ENCODE measurements at places on chromosomes 2 and 18.
A peak's percentile ranks its signal among the peaks of the same experiment; 100 is the strongest.

- DNase-seq, result no peak
Observed at GRCh38 chr18:48080546-48080945, 150.1 kb upstream of the SMAD2 start.

GRCh38 chr2:164146441-164146840 lies 410.6 kb upstream of the FIGN start:
- no peak for DNase-seq

DNA sequence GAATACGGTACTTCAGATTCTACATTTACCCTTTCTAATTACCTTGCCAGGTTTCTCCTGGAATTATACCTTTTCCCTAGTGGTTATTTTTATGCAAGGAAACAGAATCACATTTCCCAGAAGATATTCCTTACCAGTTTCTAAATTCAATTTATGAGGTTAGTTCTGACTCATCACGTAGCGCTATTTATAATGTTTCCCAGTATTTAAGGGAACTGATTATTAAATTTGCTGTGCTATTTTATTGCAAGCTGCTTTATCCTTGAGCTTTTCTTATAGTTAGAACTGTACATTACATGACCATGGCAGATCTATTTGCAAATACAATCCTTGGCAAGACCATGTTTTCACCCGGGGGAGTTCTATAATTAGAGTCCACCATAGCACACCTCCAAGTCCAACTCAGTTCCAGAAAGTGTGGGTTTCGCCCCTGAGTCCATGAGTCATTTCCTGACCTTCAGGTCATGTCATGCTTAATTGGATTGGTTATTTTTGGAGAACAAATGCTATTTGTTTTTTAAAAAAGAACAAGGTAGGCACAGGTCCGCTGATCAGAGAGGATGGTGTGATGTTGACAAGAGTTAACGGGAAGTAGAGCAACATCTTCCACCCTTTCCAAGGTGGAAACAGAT lies 126.6 kb downstream of the ZNF532 start:
- no peak for DNase-seq

- DNase-seq, result no peak
Observed at GRCh38 chr2:236541008-236541562, 28.5 kb upstream of the ACKR3 start.

GRCh38 chr2:31365834-31366505 lies 48.6 kb downstream of the XDH start:
- no peak for DNase-seq

DNA sequence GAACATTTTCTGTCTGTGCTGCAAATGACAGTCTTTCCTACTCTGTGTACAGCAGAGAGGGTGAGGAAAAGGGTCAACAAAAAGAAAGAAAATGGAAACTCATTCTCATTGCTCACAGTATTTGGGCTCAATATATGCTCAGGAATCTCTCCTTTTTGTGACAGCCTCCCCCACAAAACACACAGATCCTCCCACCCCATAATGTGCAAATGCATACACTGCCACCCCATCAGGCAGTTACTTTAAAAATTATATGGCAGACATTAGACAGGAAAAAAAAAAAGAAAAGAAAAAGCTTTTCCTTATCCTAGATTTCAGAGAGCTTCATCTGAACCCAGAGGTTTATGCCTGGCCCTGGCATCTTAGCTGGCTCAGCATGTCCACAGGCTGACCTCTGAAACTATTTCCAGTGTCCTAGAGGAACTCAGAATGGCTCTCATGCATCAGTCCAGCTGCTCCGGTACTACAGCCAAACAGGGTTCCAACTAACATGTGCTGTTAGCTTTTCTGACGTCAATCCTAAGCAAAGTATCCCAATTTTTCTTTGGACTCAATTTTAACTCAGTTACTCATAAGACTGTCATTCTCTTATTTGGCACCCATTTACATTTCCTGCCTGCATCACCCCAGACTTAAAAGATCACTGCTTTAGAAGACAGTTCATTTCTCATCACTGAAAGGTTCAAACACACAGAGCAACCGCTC lies 105.9 kb downstream of the RBMS1 start:
- no peak for DNase-seq

- DNase-seq, result no peak
Observed at GRCh38 chr2:239778042-239778851, 246.9 kb downstream of the NDUFA10 start.

- no peak for DNase-seq
Observed at GRCh38 chr18:23032030-23032582, 99.0 kb downstream of the RBBP8 start.

DNA sequence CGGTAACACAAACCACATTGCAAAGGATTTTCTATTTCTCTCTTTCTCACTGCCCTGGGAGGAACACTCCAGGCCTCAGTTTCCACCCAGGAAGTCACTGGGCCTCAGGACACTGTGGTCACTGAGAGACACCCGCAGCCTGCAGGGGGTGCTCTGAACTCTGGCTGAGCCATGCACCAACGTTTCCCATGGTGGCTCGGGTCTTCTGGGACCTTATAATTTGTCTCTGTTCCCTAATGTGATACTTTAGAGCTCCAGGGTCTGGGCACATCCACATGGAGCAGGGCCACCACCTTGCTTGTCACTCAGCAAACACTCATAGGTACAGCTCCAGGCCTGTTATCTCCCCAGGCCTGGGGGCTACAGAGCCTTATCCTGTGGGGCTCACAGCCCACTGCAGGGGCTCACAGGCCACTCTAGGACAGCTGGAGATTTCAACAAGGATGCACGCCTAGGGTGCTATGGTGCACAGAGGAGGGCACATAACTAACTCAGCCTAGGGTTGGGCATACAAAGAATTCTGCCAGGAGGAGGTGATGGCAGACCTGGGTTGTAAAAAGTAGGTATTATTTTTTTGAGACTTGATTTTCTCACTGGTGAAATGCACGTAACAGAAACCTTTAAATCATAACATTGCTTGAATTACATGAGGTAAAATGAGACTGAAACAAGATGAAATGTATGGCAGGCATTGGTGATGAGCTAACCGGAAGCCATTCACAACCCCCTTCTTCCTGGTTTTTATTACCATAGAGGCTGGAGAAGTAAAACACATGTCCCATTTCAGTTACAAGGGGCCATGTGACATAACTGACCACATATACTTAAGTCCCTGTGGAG lies 3.0 kb upstream of the HS1BP3 start:
- DNase-seq, result no peak

DNA sequence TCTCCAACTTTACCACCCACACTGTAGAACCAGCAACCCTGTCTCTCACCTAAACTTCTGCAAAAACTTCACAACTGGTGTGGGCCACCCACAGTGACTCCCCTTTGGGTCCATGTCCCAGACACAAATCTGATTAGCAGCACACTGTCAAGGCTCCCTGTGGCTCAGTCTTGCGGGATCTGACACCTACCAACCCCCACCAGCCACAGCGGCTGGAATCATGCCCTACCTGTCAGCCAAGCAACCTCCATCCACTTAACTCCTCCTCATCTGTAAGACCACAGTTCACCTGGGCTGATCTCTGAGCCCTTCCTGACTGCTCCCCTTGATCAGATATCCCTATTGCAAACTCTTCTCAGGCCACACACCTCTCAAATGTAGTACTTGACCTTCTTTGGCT lies 14.6 kb downstream of the TCF4 start:
- DNase-seq, result no peak

DNA sequence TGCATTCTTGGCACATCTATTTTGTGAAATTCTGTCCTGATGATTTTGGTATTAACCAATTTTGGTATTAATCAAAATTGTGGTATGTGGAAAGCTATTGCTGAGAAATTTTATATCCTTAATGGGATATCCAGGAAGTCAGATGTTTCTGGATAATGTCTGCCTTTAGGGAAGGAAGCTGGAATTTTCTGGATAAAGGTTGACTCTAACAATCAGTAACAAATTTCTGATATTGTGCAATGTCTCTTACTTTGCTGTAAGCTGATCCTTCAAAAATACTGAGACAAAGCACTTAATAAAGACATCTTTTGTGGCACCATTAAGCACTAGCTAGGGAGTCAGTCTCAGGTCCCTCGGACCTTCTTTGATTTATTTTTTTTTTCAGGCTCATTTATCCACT lies 100.8 kb upstream of the UGP2 start:
- no peak for DNase-seq

GRCh38 chr2:107589079-107589491 lies 237.6 kb upstream of the RGPD4 start:
- no peak for DNase-seq

- DNase-seq, result peak; percentile 24
Observed at GRCh38 chr2:189287982-189288521, 108.5 kb upstream of the COL5A2 start.

- DNase-seq, result peak; percentile 58
Observed at GRCh38 chr2:102251042-102251848, 60.1 kb upstream of the IL1RL1 start.

GRCh38 chr2:233442028-233442310 lies 87.7 kb downstream of the DGKD start:
- DNase-seq, result no peak

GRCh38 chr2:199955007-199955338 lies 318 bp downstream of the TYW5 start:
- DNase-seq, result no peak

DNA sequence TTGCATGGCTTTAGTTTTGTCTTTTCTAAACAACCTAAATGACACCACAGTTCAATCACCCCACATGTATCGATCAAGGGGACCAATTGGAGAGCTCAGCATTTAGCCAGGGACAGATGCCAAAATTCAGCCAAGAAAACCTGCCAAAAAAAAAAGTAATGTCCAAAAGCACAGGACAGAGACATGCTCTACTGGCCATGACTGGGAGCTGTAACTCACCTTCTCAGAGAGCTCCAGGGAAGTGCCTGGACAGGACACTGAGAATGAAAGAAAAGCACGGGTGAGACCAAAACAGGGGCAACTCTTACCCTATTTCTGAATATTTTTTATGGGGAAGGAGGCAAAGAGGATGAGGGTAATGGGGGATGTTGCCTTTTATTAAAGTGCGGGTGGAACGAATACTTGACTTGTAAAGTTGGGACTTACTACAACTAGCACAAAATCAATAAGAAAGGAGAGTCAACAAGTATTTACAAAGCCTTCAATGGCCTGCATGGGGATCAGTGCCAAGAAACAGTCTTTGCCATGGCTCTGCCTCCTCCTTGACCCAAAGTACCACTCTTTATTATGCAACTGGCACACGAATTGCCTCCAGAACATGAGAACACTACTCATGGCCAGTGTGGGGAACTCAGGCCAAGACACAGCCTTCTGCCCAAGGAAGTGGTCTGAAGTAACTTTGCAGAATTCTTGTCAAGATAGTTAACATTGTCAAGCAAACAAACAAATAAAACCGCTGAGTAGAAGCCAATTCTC lies 72.9 kb upstream of the HK2 start:
- DNase-seq, result no peak

DNA sequence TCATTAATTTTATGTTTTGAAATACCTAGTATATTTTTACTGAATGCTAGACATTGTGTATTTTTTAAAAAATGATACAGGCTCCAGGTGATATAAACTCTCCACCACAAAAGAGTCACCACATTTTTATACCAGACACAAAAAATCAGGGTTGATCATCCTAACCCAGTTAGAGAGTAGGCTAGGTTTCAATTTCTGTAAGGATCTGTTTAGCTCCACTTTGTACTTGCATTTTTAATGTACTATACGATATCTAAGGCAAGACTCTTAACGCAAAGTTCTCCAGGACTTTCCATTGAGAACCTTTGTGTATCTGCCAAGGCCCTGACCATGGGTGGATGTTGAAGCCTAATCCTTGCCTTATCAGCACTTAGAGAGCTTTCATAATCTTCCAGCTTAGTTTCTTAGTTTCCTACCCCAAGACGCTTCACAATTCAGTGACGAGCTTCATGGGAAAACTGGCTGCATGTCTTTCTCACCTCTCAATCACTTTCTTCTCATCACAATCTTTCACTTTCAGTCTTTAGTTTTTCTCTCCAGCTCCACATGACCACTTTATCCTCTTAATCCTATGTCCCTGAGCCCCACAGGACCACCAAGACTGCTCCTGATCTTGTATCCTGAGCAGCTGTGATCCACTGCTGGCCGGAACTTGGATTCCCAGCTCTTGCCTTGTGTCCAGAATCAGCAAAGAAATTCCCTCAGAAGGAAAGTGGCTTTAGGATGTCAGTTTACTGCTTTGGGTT lies 635.8 kb downstream of the RNF144A start:
- no peak for DNase-seq

- no peak for DNase-seq
Observed at GRCh38 chr2:41062336-41062735, 610.4 kb upstream of the SLC8A1 start.

GRCh38 chr2:53235836-53236582 lies 531.6 kb upstream of the CHAC2 start:
- no peak for DNase-seq

- no peak for DNase-seq
Observed at GRCh38 chr2:2933426-2933825, 444.2 kb downstream of the EIPR1 start.

GRCh38 chr2:130832296-130832940 lies 4.3 kb upstream of the ARHGEF4 start:
- DNase-seq, result no peak

GRCh38 chr2:189150033-189150432 lies 29.5 kb downstream of the COL5A2 start:
- DNase-seq, result no peak

DNA sequence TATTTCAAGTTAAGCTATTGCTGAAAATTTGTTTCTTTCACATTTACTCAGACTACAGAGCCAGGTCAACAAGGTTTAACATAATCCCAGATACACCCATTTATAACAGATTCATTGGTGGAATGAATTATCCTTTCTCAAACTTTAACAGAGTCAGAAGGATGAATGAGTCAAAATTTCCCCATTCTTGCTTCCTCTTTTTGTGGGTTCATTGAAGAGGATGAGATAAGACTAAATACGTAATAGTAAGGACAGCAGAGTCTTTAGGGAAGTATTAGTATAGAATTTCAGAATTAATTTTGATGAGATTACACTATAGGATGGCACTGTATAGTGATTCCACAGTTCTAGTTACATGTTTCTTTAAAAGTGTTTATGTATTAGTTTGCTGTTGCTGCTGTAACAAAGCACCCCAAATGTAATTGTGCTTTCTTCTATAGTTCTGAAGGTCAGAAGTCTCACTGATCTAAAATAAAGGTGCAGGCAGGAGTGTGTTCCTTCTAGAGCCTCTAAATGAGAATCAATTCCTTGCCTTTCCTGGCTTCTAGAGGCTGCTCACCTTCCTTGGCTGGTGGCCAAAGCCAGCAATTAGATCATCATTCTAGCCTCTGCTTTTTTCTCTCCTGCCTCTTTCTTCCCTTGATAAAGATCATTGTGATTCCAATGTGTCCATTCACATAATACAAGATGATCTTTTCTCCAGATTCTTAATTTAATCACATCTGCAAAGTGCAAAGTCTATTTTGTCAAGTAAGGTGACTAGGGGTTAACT lies 309.3 kb upstream of the PIK3C3 start:
- DNase-seq, result no peak

DNA sequence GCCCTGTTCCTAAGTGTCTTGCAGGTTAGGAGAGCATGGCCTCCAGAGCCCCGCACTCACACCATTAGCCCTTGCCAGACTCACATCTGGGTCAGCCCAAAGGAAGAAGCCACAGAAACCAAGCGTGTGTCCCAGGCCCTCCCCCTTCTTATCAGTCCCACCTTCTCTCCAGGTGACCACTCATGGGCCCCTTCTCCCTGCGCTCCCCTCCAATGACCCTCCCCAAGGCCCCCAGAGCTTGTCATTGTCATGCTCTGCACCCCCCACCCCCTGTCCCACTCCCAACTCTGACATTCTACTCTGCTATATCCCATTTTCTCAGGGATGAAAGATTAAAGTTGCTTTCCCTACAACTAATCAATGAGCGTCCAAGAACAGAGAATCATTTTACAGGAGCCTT lies 30.1 kb downstream of the CAPN14 start:
- no peak for DNase-seq

Data from CD4-positive, alpha-beta T cell treated with Interleukin-15 for 4 hours (primary cell).